ENCODE measurements at places on chromosomes 11 and 22. TPM values are rescaled to one million over a fixed set of nuclear protein-coding genes. Genes with fewer than 3 reads are reported as not detected.
A peak's percentile ranks its signal among the peaks of the same experiment; 100 is the strongest.

TIMM10 gene
- 71.1 TPM for total RNA-seq

GRCh38 chr22:22712666-22713365 is 68.4 kb downstream of the GGTLC2 start:
- no peaks in the 10 kb centered on the region for H3K4me1 ChIP-seq
- no peak overlapping the region for H3K27ac ChIP-seq
- H3K4me3 ChIP-seq, result no peak overlapping the region
- H3K36me3 ChIP-seq, result no peaks in the 10 kb centered on the region
- peaks cover 11% of the 10 kb centered on the region for H3K27me3 ChIP-seq

DNA sequence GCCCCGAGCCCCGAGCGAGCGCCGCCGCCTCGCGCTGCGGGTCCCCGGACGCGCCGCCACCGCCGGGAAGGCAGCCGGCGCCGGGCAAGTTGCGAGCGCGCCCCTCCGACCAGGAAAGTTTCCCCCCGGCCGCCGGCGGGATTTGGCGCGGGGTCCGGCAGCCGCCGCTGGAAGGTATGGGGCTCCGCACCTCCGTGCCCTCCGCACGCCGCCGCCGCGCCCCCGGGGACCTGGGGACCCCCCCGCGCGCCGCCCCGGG is 281 bp downstream of the TSPAN18 start:
- H3K27ac ChIP-seq, result peak overlapping the region; percentile 46
- H3K27me3 ChIP-seq, result peaks cover 2% of the 10 kb centered on the region
- H3K36me3 ChIP-seq, result no peaks in the 10 kb centered on the region
- DNase-seq, result no peak

DNA sequence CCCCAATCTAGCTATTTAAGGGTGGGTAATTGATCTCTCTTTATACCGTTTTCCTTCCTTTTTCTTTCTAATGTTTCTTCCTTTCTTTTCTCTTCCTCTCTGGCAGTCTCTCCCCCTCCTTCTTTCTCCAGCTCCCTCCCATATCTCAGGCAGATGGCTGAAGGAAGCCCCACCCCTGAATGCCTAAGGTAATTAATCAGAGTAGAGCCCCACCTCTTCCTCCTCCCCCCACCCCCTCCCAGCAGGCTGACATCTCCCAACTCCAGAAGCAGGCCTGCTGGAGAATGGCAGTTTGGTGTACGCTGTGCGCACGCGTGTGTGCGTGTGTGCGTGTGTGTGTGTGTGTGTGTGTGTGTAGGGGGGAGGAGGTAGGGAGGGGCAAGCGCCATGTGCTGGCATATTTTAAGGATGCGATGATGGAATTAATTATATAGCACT is 122.6 kb downstream of the APOL5 start:
- H3K27ac ChIP-seq, result peak overlapping the region; percentile 85
- H3K36me3 ChIP-seq, result no peaks in the 10 kb centered on the region
- H3K4me3 ChIP-seq, result peak overlapping the region; percentile 67
- DNase-seq, result peak; percentile 92
- H3K4me1 ChIP-seq, result peaks cover 73% of the 10 kb centered on the region
- no peaks in the 10 kb centered on the region for H3K27me3 ChIP-seq

DNA sequence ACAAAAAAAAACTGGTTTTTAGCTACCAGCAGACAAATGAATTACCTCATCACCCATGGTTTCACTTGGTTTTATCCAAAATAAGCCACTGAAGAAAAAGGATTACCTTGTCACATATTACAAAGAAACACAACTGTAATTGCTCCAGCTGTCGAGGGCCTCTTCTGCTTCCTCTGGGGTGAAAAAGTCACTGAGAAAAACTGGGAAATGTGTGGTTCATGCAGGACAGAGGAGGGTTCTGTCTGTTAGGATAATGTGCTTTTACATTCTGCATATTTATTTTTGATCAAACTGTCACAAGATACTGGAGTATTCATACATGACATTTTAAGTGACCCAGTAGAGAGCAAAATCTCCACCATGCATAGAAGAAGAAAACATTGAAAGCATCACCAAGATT is 211.7 kb downstream of the NAV2 start:
- no peaks in the 10 kb centered on the region for H3K27me3 ChIP-seq
- no peaks in the 10 kb centered on the region for H3K36me3 ChIP-seq
- H3K4me3 ChIP-seq, result no peak overlapping the region
- H3K4me1 ChIP-seq, result no peaks in the 10 kb centered on the region
- no peak overlapping the region for H3K27ac ChIP-seq
- DNase-seq, result no peak

DNA sequence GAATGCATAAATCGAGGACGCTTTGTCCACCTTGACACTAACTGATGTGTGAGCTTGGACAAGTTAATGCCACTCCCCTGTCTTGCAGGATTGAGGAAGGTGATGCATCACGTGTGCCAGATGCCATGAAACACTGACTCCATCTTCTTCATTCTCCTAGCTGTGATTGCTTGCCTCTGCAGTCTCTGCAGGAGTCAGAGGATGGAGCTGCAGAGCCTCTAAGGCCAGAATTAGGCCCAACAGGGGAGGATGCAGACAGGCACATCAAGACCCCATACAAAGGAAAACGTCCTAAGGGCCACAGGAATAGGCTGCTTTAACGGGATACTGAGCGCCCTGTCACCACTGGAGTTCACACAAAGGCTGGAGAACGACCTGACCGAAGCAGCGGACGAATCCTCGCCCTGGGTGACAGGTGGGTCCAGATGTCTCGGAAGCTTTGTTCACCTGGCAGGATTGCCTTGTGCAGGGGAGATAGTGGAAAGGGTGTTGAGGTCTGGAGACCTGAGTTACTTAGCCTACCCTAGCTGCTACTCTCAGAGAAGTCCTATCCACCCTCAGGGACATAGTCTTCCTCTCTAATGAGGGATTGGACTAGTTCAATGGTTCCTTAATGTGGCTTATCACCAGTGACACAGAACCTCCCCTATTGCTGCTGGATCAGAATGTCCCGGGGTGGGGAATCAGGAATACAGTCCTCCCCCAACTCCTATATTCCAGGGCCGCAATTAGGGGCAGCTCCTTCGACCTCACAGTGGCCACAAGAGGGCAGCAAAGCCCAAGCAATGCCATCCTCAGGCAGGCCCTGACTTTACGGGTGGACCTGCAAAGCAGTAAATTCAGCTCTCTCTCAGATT is 32.4 kb downstream of the DBX1 start:
- no peak overlapping the region for H3K27ac ChIP-seq
- H3K4me1 ChIP-seq, result no peaks in the 10 kb centered on the region
- peak; percentile 86 for DNase-seq
- no peaks in the 10 kb centered on the region for H3K27me3 ChIP-seq

GRCh38 chr22:40324468-40325305 is 21.6 kb upstream of the ADSL start:
- H3K36me3 ChIP-seq, result peaks cover 80% of the 10 kb centered on the region
- no peak for DNase-seq
- H3K4me3 ChIP-seq, result no peak overlapping the region
- no peaks in the 10 kb centered on the region for H3K27me3 ChIP-seq
